ENCODE measurements at places on chromosomes 5 and 9.

GRCh38 chr5:4230471-4230785 lies 634.8 kb downstream of the IRX1 start:
- ATAC-seq: no peak

DNA sequence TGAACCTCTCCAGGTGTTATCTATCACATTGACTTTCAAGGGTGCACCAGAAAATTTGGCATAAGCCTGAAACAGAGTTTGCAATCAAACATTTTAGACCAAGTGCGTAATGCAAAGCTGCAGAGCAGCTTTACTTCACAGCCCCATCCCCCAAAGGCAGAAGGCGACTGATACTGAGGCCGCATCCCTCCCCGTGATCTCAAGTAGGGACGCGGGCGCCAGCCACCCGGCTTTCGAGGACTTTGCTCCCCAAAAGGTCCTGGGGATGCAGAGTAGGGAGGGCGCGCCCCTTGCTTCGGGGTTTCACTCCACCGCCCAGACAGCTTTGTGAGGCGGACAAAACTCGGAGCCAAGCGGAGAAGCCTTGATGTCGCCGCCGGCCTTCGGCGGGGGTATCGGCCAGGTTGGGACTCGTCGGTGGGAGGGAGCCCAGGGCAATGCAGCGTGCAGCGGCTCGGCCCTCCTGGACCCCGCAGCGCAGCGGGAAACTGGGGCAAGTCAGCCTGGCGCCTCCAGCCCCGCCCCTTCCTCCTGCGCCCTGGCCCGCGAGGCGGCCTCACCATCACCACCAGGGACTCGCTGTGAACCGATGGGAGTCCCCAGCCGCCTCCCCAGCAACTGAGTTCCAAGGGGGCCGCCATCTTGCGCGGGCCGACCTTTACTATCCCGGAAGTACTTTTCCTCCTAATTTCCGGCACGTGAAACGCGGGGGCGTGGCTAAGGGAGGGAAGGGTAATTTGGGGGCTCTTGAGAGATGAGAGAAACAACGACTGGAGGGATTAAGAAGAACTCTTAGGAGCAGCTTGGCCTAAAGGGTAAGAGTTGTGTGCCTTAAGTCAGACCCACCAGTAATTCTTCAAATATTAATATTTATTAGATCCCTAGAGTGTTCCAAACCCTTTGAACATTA lies at the start of gene MTX3:
MTX3 (minus strand) TSS at position 665 of the 910 bp plus-strand sequence; CDS start at position 641, 24 bp downstream.
- ATAC-seq: peak; percentile 74

DNA sequence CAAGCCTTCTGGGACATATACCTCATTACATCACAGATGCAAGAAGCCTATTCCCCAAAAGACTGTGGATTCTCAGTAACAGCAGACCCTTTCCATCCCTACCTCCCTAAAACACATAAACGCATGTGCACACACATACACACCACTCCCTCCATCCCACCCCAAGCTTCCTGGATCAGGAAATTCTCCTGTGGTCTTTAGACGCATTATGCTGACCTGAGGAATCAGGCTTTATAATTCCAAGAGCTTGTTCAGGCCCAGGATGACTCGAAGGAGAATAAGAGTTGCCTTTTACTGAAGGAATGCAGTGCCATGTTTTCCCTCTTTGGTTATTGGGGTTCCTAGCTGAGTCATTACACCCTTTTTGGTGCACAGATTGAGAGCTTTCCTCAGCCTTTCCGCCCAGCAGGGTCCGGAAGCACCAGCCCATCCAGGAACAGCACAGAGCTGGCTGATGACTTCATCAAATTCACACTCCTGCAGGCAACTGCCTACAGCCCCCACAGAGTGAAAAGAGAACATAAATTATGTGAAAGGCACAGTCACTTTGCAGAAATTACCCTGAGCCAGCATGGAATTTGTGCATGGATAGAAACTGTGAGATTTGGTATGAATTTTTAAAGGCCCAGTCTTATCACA lies 385.0 kb upstream of the TRPC7 start:
- ATAC-seq: no peak

- ATAC-seq: no peak
These were observed 402 bp downstream of the BRD8 start for GRCh38 chr5:138177941-138178515.

DNA sequence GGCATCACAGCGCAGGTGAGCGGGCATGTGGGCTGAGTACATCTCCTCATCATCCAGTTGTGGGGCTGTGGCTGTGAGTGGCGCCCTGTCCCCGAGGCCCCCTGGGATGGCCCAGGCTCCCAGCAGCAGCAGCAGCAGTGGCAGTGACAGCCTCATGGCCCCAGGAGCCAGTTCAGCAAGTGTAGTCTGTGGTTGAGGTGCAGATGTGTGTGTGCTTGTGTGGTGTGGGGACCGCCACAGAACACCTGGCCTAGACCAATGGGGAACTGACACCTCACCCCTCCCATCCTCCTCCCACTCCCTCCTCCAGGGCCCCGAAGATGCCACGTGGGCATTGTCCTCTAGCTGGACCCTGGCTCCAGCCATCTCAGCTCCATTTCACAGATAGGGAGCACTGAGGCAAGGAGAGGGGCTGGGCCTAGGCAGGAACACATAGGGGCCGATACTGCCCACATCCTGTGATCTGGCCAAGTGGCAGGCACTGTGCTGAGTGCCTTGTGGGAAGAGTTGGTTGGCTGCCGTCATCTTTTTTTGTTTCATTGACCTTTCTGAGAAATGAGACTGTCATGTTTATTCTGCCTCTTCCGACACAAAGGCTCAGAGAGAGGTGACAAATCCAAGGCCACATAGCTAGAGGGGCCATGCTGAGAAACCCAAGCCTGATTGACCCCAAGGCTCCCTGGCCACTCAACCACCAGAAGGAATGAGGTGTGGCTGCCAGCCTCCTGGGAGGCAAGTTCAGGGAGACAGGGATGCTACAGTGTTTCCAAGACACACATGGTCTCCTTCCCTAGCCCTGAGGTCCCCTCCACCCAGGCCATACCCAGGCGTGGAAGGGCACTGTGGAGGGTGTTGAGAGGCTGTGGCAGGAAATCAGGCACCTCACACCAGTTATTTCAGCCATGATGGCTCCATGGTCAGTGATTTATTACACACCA lies at the start of gene MZB1:
MZB1 (minus strand) TSS at position 213 of the 938 bp plus-strand sequence; CDS start at position 156, 57 bp downstream.
- ATAC-seq: peak; percentile 55

DNA sequence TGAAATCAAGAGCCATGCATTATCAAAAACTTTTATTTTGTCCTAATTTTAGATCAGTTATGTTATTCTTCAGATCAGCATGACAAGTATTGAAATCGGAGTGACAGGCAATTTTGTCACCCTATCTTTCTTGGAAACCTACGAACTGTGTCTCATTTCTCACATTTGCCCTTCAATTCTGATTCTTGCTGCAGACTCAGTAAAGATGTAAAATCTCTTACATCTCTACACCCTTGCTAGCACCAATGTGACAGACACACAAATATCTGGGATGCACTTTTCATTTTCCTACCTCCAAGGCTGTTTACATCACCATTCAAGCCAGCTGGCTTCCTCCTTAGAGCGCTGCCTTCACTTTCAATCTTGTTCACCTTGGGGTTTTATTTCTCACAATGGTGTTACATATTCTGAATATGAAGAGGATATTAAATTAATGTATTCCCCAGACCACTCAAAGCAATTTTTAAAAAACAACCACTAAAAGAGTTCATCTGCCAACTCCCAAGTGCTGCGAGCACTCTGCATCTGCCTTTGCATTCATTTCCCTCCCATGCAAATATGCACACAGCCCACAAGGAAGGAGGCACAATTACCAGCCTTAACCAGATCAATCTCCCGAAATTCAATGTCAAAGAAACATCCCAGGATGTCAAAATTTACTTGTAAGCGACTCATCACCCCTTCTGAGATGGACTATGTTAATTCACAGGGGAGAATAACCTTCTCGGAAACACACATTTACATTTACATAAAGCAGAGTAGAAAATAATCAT lies 164.3 kb downstream of the ENC1 start:
- ATAC-seq: no peak

- ATAC-seq: no peak
These were observed 757 bp downstream of the TMEM250 start for GRCh38 chr9:136117916-136118319.

DNA sequence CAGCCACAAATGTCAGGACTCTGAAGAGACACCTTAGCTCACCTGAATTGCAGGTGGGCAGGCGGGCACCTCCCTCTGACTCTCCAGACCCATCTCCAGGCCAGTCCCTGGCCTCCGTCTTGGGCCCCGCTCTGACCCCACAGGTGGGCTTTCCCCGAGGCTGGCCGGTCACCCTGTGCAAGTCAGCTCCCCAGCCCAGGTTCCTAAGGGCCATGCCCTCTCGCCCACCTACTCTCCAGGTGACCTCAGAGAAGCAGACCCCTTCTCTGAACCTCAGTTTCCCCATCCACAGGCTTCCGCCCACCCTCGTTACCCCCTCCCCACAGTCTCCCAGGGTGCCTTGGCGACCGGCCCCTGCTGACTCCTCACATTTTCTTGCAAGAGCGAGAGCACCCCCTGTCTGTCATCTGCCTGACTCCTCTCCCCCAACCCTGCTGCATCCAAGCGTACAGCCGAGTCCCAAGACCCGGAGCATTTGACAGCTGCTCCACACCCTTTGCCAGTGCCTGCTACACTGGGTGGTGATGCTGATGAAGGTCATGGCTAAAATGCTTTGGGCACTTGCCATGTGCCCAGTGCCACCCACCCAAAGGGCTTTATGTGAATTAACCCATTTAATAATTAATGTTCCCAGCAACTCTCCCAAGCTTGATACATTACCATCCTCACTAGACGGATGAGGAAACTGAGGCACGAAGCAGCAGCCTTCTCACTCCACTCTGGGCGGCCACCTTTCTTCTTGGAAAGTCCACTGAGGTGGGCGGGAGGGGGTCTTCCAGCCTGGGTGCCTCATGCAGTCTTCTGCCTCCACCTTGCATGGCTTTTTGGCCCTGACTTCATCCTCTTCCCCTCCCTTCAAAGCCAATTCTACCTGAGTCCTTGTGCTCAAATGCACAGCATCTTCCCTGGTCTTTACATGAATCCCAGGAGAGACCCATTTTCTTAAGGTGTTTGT lies 51.1 kb upstream of the ORM1 start:
- no peak for ATAC-seq

GRCh38 chr9:124598048-124598447 lies 90.8 kb upstream of the NR5A1 start:
- ATAC-seq: no peak

DNA sequence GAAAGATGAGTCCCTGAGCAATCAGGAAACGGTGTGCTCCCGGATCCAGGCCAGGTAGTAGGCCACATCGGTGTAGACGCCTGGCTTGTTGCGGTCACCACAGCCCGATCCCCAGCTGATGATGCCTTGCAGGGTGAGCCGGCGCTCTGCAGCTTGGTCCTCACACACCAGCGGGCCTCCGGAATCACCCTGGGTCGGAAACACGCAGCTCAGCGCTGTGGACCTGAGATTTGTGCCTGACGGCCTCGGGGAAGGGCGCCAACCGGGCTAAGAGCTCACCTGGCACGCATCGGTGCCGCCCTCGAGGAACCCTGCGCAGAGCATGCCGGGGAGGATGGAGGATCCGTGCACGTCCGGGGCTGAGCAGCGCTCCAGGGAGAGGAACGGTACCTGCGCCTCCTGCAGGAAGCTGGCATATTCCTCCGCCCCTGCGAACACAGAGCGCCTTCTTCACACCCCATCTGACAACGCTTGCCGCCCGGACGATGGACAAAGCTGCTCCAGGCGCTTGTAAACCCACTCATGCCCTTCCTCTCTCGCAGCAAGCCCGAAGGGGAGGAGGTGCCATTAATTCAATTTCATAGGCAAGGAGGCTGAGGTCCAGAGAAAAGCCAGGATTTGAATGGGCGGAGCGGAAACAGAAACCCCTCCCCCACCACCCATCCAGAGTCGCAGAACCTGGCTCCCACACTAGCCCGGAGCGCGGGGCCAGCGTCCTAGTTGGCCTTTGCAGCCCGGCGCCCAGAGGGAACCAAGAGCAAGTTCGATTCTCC lies 2.0 kb upstream of the PFN3 start:
- peak; percentile 57 for ATAC-seq

DNA sequence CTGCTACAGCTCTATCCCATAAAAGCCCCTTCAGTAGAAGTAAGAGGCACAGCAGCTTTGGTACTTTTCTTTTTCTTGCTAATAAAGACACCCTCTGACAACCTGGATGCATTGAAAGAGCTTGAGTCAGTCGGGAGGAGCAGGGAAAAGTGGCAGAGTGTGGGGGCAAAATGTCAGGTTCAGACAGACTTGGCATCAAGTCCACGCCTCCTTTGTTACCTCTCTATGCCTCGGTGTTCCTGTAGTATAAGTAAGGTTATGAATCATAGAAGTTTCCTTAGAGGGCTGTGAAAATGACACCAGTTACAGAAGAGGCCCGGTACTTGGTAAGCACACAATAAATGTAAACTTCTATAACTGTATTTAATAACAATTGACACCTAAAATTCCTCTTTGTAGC lies 133.9 kb downstream of the ESM1 start:
- ATAC-seq: no peak

- ATAC-seq: no peak
These were observed 355.5 kb downstream of the ARRDC3 start for GRCh38 chr5:91027405-91028139.

DNA sequence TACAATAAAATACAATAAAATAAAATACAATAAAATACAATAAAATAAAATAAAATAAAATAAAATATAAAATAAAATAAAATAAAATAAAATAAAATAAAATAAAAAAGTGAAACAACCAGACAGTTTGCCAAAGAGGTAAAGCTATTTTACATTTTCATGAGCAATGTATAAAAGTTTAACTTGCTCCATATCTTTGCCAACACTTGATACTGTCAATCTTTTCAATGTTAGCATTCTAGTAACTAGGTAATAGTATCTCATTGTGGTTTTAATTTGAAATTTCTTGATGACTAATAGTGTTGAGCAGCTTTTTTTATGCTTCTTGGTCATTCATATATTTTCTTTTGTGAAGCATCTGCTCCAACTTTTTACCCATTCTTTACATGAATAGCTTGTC lies 17.3 kb downstream of the TTC33 start:
- no peak for ATAC-seq

GRCh38 chr5:68958428-68958827 lies 135.4 kb upstream of the SLC30A5 start:
- ATAC-seq: no peak

GRCh38 chr5:179886190-179886911 lies 21.3 kb downstream of the TBC1D9B start:
- no peak for ATAC-seq

DNA sequence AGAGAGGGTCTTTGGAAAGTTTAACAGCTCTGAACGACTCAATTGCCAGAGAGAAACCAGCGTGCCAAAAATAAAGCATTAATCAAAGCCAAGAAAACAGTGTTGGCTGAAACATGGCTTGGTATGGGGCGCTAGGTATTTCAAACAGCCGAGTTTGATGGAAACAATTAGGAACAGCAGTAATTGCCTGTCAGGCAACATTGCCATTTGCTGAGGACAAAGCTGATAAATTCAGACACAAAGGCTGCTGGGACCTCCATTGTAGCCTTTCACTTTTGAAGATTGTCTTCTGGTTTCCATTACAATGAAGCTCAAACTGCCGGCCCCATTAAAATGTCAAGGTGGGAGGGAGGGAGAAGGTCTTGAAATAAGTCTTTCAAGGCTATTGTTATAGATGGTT lies 125.4 kb upstream of the SPDL1 start:
- no peak for ATAC-seq

DNA sequence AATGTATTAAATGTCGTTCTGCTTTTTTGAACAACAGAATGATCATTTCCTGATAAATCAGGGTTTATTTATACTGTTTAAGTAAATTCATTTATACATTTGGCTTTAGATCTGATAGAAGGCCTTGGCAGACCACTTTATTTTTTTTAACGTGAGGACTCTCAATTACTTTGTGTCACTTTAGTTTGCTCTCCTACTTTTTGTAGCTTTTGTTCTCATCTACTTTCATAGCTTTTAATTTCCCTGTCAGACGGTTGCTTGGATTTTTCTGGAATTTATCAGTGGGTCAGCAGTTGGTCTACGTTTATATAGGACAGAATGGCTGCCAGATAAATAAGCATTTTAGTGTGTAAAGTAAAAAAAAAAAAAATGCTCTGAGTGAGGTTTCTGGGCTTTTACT lies 902.3 kb upstream of the DMAC1 start:
- no peak for ATAC-seq

Measured in activated CD4-positive, CD25-positive, alpha-beta regulatory T cell treated with anti-CD3 and anti-CD28 coated beads, Interleukin-2, amount 50 U/mL, for 24 hours (primary cell).